Fibroblast of pulmonary artery (primary cell): ENCODE measurements at places on chromosomes 2 and 18.

DNA sequence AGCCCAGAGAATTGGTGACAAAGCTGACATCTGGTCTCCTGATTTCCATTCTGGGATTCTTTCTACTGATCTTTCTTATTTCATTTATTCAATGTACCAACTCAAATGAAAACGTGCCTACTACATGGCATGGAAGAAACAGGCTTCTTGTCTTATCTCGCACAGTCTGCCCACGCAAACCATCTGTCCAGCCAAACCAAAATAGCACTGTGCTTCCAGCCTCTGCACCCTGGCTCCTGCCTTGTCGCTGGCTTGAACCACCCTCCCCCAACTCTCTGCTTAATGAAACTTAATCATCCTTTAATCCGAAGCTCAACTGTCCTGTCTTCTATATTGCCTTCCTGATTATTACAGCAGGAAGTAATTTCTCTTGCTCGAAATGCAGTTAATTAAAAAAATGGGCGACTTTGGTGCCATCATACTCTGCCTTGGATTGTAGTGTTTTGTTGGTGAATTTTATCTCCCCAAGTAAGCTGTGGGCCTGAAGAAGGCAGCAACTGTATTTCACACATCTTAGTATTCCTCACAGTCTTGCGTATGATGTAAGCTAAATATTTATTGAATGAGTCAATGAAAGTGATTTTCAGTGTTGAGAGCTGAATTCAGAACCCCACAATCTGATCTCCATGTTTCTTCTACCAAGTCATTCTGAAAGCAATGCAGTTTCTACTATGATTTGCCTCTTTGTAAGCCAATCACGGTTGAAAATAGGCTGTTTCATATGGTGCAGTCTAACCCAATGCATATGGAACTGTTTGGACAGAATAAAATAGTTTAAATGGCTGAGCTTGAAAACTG, 190.8 kb downstream of the TMEM247 start:
- peak; percentile 64 for DNase-seq

DNA sequence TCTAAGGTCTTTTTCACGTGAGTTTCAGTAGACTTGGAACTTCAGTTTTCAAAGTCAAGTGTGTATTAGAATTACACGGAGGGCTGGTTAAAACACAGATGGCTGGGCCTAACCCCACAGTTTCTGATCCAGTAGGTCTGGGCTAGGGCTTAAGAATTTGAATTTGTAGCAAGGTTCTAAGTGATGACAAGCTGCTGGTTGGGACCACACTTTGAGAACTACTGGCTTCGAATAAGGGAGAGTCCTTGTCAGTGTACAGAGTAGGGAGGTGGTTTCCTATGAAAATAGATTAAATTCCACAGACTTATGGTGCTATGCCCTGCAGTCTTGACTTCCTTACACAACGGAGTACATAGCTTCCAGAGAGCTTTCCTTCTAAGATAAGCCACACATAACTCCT, 4.5 kb downstream of the RHOB start:
- DNase-seq = peak; percentile 80

DNA sequence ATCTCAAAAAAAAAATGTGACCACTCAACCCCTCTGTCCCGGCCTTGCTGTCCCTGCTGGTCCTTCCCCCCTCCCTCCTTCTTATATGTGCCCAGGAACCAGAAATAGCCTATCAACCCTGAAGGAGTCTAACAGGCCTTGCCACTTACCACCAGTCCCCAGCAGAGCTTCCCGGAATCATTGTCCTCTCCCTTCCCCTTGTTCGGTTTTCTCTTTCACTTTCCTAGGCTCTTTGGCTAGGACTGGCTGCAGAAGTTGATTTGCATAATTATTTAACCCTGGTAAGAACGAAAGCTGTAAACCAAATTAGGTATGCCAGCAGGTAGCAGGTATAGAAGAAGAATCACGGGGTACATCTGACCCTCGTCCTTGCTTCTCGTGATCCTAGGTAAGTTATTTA, 72.6 kb upstream of the ZNF532 start:
- DNase-seq = no peak

- DNase-seq = peak; percentile 68
Observed at GRCh38 chr2:157894694-157895435, 18.7 kb upstream of the ACVR1 start.

DNA sequence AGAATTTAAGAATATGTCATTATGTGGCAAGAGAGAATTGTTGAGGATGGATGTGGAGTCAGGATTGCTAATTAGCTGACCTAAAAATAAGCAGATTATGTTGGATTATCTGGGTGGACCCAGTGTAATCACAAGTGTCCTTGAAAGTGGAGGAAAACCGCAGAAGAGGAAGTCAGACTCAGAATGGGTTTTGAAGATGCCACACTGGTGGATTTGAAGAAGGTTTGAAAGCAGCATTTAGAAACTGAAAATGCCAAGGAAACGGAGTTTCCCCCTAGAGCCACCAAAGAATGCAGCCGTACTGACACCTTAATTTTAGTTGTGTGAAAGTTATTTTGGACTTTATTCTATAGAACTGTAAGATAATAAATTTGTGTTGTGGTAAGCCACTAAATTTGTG, 41.6 kb upstream of the DPP10 start:
- no peak for DNase-seq

- peak; percentile 33 for DNase-seq
Observed at GRCh38 chr2:97730245-97730644, 16.9 kb downstream of the ZAP70 start.

DNA sequence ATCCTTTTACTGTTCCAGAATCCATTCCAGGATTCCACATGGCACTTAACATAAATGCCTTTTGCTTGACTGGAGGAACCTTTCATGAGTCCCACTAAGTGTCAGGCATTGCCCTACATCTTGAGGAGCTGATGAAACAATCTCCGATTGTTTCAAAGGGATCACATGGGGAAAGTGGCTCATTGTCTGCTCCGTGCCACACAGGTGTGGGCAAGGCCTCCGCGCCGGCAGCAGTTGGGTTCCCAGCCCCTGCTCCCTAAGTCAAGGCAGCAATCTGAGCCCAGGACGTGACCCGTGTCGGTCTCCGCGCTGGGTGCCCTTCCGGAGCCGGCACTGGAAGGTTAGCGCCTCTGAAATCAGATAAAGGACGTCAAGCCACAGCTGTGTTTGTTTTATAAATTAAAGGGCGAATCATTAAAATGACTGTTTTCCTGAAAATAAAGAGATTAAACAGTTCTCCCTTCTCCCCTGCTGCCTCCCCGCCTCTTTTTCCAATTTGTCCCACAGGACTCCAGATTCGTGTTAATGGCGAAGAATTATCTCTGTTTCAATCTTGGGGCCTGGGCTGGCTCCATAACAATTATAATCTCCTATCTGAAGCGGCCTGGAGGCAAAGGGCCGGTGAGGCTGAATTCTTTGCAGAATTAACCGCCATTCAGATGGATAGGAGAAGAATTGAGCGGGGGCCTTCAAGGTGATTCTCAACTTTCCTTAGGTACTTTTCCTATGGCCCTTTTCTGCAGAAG, 84.3 kb upstream of the FZD7 start:
- DNase-seq = no peak

DNA sequence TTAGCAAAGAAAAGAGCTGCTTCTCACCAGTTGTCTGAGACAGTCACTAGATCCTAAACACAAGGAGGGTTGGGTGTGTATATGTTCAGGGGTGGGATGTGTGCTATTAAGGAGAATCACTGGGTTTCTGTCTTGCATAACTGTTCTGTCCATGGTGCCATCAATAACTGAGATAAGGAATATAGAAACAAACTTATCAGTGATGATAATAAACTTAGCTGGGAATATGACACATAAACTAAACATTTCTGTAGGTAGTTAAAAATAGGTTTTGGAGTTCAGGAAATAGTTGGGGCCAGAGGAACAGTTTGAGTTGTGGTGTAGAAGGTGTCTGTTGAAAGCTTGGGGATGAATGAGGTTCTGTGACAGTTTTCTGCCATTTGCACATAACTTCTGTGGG, 17.4 kb downstream of the NAPG start:
- DNase-seq = peak; percentile 16

DNA sequence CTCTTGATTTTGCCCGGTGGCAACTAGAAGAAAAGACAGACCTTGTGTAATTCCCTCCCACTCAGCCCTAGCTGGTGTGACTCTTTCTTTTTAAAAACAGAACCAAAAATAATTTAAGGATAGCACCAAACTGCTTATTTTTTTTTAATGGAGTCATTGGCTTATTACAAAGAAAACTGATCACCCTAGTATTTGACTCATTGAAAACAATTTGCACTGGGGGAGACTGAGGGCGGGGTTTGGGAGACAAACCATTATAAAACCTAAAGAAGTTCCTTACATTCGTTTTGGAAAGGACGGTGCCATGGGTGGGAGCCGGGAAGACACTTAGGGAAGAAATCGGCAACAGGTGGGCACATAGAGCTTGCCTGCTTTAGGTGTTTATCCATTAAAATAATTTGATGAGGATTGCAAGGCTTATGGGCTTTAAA, 2.5 kb downstream of the PAX3 start:
- no peak for DNase-seq

GRCh38 chr18:56248610-56249235, 389.7 kb downstream of the TXNL1 start:
- no peak for DNase-seq

GRCh38 chr2:383888-384287, 96.0 kb upstream of the ALKAL2 start:
- DNase-seq = no peak

- DNase-seq = no peak
Observed at GRCh38 chr2:179965291-179966258, 41.5 kb downstream of the CWC22 start.

GRCh38 chr2:62344472-62344871, 148.6 kb downstream of the B3GNT2 start:
- no peak for DNase-seq
